ENCODE measurements at places on chromosomes 2 and 18. TPM values are rescaled to one million over a fixed set of nuclear protein-coding genes. Genes with fewer than 3 reads are reported as not detected.

DNA sequence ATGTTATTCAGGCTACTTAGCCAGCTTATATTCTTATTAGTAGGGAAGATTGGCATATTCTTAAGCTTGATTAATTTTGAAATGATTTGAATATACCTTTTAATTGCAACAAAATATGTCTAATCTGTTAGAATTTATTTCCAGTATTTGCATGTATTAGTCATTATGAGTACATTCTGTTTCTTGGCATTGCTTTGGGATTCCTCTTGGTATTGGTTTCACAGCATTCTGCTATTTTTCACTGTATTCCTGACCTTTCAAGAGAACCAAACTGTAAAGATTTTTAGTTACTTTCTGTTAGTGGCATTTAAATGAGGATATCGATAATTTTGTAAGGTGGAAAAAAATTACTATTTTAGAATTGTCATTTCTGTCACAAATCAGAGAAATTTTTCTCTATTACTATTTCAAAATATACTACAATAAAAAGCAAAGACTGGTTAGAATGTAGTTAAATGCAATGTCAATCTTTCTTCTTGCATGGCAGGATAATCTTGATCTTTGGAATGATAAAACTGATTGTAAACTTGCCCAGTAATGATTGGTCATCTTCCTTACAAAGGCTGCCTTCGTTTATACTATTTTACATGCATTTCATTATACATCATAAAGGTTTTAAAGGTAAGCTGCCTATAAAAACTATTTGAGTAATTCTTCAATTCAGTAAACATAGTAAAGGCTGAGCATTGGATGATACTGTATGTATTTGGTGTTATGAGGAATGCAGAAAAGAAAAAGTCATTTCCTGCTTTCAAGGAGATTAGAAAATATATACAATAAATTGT is 86.1 kb downstream of the SLC4A10 start:
- peak; percentile 18 for DNase-seq

- no peak for DNase-seq
Observed at GRCh38 chr18:4454537-4455112, 482 bp downstream of the DLGAP1 start.

Gene C2orf80
- not detected for total RNA-seq

Gene OSBPL6
- total RNA-seq: 11.8 TPM

DNA sequence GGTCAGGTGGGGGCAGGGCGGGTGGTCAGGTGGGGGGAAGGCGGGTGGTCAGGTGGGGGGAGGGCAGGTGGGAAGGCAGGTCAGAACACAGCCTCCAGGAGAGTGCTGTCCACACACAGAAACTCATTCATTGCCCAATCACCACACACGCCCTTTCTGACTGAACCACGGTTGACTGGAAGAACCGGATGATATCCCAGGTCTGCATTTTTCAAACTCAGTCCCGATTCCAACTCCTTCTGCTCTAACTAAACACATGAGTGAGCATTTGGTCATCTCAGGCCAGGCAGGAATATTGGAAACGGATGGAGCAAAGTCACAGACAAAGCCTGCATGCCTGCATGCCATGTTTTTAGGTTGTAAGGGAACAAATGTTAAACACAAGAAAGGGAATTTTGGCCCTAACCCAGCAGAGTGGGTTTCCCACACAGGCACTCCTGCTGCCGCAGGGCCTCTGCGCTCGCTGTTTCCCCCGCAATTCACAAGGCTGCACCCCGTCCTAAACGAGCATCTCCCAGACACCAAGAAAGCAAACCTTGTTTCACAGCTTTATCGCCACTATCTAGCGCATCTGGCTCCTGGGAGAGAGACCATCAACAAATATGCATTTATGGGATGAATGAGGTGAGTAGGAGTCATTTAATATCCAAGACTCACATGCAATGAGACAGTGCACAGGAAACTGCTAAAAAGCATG is 100.1 kb downstream of the ZNF516 start:
- peak; percentile 87 for DNase-seq

- peak; percentile 69 for DNase-seq
Observed at GRCh38 chr2:85743304-85743978, 10.3 kb upstream of the ATOH8 start.

Gene ALPI
- total RNA-seq: not detected

DNA sequence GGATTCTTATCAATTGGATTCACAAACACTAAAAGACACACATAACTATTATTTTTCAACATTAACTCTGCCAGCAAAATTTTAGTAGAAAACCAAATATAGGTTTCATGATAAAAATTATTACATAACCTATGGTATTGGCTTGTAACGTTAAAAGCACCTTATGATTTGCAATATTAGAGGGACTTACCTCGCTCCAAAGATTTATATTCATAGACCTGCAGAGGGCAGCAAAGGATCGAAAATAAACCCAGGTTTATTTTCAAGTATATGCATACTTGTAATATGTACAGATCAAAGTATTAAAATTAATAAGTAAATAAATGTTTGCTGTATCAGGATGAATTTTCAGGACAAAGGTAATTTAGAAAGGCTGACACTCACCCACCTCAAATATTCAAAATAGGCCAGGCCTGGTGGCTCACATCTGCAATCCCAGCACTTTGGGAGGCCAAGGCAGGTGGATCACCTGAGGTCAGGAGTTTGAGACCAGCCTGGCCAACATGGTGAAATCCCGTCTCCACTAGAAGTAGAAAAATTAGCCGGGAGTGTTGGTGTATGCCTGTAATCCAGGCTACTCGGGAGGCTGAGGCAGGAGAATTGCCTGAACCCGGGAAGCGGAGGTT is 45.3 kb downstream of the LRPPRC start:
- peak; percentile 54 for DNase-seq

GRCh38 chr2:111199840-111200239 is 79.1 kb downstream of the BCL2L11 start:
- no peak for DNase-seq

Gene SRD5A2
- under 0.01 TPM for total RNA-seq

DNA sequence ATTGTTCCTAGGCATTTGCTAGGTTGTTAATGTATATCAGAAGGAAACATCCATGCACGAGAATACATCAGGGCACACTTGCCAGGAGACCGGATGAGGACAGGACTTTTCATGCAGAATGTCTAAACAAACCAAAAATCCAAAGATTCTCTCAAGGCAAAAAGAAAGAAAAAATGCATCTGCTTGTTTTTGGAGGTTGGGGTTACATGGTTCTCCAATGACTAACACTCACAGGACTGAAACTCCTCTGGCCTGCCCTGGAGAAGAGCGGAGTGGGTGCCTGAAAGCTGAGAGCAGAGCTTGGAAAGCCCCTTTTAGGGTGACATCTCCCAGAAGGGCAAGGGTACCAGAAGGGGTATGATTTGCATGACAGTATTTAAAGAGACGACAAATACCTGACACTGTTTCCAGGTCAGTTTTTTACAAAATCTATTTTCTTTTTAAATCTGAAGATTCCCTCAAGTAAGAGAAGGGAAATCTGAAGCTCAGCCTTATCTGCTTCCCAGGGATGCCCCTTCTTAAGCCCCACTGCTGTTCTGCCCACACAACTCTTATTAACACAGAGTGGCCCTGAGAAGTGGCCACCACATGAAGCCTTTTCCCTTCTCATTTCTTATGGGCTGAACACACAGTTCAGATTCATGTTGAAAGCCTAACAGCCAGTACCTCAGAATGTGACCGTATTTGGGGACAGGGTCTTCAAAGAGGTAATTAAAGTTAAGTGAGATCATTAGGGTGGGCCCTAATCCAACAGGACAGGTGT is 216.4 kb downstream of the STK39 start:
- peak; percentile 13 for DNase-seq

DNA sequence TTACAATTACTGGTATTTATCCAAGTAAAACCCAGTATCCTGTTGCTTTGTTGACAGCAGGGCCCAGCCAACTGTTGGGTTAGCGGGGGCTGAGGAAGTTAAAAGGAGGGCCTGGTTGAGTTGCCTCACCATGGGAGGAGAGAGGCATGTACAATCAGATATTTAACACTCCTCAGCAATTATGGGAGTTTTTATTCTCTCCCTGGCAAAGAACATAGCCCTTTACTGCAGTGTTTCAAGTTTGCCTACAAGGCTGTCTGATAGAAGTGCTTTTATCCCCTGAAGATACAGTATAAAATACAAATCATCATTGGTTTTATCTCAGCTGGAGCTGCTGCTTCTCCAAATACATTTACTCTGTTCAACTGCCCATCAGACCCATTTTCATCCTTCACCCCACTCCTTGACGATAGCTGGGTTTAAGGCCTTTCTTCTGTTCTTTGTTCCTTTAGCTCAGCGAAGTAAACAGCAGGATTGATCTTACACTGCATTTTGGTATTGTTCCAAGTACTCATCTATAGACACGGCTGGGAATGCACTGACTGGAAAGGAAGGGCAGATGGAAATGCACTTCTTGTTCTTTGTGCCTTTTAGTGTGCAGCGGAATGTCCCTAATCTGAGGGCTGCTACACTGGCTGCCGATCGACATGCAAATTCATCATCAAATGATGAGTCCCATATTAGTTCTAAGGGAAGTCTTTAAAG is 402.5 kb upstream of the SPRED2 start:
- no peak for DNase-seq

Gene BMPR2
- total RNA-seq: 6.3 TPM

GRCh38 chr2:14746133-14746532 is 113.6 kb downstream of the LRATD1 start:
- no peak for DNase-seq

Gene SERPINB3
- 22.4 TPM for total RNA-seq

Data from bronchial epithelial cell (primary cell).